CD4-positive, alpha-beta T cell treated with Interleukin-4 for 4 hours (primary cell): ENCODE measurements at places on chromosomes 3 and 15.

DNA sequence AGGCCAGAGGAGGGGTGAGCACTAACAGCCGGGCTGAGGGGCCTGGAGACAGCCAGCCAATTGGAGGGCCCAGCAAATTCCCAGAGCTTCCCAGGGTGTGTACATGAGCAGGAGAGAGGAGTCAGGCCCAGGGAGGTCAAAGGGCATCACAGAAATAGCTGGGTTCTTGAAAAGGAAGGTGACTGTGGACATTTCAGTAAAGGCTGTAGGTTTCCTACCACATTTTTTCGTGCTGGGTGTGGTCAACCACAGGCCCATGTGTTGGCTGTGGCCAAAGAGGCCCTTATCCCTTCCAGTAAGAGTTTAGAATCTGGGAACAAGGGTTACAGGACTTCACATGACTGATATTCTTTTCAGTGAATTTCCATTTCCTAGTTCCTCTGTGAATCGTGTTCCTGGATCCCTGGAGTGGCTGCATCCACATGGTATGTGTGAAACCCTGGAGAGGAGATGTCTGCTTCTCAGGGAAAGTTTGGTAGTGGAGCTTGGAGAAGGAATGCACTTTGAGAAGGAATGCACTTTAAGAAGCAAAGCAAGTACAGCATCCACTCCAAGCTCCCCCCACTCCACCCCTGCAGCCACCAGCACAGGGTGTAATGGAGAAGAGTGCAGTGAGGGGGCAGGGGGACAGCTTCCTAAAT is 73.2 kb upstream of the HEG1 start:
- DNase-seq, result no peak

GRCh38 chr15:95095250-95095649 is 863.9 kb downstream of the MCTP2 start:
- no peak for DNase-seq

DNA sequence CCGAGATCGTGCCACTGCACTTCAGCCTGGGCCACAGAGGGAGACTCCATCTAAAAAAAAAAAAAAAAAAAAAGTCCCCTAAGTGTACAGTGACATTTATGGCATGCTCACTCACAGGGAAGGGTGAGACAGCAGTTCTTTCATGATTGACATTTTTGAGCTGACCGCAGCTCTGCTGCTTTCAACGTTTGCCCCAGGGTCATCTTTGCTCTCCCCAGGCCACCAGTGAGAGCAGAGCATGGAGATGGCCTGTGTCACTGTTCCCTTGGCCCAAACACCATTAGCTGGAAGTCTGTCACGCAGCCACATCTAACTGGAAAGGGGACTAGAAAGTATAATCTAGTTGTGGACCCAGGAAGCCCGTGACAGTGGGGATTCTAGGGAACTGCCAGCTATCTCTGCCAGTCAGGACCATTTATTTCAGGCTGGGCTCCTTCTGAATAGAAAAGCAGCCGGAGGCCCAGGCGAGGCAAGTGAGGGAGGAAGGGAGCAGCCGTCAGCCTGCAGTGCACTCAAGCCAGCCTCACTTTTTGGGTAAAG is 193.4 kb upstream of the HES1 start:
- DNase-seq, result no peak

DNA sequence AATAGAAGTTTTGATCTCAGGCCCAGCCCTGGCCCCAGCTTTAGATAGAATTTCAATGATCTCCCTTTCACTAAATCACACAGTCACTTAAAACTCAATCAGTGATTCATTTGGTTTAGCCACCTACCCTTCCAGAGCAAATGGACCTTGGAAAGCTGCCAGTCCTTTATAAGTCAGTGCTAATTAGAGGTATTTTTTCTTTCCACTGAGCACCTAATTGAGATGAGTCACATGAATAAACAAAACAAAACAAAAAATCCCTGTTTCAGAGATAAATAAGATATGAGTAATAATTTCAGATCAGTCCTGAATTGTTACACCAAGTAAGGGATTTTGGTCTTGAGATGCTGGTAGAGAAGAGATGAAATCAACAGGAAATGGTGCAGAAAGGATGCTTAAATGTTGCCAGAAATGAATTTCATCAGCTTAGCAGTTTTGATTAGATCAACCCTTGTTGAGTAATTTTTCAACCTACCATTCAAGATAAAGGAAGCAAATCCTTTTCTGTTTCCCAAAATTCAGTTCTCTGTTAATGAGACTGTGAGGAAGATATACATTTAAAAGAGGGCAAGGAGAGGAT is 352.0 kb upstream of the COL8A1 start:
- DNase-seq, result no peak

- no peak for DNase-seq
These were observed 123.4 kb upstream of the MEF2A start for GRCh38 chr15:99442252-99442897.

DNA sequence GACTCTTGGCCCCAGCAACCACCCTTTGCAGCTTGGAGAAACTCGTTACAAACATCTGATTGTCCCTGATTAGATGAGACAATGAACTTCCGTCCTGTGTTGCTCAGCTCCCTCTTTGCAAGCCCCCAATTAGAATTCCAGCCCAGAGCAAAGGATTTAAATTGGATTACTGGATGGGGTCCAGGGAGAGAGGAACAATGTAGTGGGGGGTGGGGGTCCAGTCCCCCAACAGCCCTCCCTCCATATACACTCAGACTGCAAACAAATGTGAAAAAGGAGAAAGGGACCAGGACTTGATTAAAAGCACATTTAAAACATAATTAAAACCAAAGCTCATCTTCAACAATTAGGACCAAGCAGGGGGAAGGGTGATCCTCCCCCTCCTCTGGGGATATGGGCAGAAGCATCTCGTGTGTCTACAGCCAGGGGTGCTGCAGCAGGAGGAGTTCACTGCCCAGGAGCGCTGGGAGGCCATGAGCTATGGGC is 71.7 kb upstream of the TMEM115 start:
- DNase-seq, result no peak

GRCh38 chr3:183330881-183331280 is 77.8 kb downstream of the B3GNT5 start:
- DNase-seq, result no peak

GRCh38 chr3:78148986-78149717 is 1109.3 kb downstream of the ROBO2 start:
- DNase-seq, result no peak

- no peak for DNase-seq
These were observed 183.6 kb downstream of the EPHB1 start for GRCh38 chr3:134978658-134979057.

DNA sequence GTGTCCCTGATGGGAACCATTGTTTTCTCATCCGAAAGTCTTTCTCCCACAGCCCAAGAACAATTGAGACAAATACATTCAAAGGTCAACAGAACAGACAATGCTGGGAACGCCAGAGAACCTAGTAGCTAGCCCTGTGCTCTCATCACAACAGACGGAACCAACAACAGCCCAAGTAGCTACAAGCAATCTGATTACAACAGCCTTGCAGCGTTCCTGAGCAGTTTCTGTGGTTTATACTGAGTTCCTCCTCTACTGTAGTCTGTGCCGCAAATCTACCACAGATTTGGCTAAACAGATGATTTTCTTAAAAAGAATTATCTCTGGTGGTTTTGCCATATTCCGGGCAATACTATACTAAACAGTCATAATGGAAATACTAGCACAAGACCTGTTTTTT is 435.6 kb downstream of the MECOM start:
- DNase-seq, result no peak

GRCh38 chr3:102346897-102347296 is 87.9 kb upstream of the ZPLD1 start:
- no peak for DNase-seq

- no peak for DNase-seq
These were observed 206.0 kb downstream of the CDIN1 start for GRCh38 chr15:36785396-36785795.

DNA sequence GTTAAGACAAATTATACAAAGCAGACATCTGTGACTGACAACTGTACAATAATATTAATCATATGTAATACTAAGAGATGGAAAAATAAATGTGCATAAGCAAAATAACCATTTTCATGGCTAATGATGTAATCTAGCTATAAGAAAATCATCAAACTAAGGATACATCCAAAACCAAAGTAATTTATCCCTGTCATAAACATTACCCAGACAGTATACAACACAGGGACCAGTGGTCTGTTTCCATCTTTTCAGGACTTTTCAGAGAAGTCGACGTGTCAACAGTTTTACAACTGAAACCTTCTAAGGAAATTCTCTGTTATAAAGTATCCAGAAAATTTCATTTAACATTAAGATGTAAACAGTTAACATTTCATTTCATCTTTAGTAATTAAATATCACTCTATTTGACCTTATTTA is 11.0 kb downstream of the THBS1 start:
- no peak for DNase-seq

- DNase-seq, result no peak
These were observed 15.0 kb upstream of the PLSCR1 start for GRCh38 chr3:146559388-146559787.

GRCh38 chr3:142815803-142816202 is 73.1 kb downstream of the PCOLCE2 start:
- DNase-seq, result no peak

- DNase-seq, result no peak
These were observed 23.8 kb downstream of the MEX3B start for GRCh38 chr15:82021992-82022391.

- no peak for DNase-seq
These were observed 231.9 kb downstream of the DTWD1 start for GRCh38 chr15:49852756-49853155.

DNA sequence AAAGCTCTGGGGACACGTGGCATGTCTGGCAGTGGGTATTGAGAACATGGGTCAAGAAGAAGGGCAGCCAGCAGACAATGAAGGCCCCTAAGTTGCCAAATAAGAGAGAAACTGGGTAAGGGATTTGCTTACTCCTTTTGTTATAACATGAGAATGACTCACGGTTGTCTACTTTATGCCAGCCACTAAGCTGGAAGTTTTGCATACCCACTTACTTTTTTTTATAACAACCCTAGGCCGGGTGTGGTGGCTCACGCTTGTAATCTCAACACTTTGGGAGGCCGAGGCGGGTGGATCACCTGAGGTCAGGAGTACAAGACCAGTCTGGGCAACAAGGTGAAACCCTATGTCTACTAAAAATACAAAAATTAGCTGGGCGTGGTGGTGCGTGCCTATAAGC is 50.0 kb downstream of the DRD3 start:
- DNase-seq, result no peak

- no peak for DNase-seq
These were observed 45.7 kb upstream of the ABI3BP start for GRCh38 chr3:101038880-101039279.

- no peak for DNase-seq
These were observed 220.8 kb downstream of the ZNF621 start for GRCh38 chr3:40745381-40746106.

- no peak for DNase-seq
These were observed 88.6 kb upstream of the PSMD6 start for GRCh38 chr3:64111872-64112271.

GRCh38 chr3:10930666-10931040 is 61.9 kb upstream of the SLC6A1 start:
- DNase-seq, result no peak

DNA sequence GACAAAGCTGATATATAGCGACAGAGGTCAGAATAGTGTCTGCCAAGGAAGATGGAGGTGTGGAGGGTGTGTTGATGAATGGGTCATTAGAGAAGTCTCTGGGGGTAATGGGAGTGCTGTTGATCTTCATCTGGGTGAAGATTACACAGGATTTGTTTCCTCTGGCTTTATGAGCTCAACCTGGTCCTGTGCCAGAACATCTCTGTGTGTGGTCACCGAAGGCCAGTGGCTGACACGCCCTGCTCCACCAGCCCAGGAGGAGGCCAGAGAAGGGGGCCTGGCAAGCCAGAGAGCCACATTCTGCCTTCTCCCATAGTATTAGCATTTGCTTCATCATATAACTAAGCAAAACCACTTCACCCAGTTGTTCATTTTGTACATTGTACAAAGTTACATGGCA is 121.1 kb downstream of the ZNF621 start:
- no peak for DNase-seq

DNA sequence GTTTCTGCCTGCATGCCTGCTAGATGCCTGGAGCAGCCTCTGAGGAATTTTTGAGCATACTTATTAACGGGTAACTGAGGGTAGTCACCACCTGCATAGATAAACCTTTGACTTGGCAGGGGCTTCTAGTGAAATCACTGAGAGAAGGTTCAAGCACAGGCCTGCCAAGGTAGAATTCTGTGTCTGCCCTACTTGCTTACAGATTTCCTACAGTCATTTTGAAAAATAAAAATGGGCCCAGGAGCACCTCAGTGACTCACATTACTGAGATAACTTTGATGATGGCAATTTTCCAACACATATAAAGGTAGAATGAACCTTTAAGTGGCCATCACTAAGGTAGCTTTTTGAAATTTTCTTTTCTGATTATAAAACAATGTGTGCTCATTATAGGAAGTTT is 10.8 kb downstream of the CRTAP start:
- no peak for DNase-seq

DNA sequence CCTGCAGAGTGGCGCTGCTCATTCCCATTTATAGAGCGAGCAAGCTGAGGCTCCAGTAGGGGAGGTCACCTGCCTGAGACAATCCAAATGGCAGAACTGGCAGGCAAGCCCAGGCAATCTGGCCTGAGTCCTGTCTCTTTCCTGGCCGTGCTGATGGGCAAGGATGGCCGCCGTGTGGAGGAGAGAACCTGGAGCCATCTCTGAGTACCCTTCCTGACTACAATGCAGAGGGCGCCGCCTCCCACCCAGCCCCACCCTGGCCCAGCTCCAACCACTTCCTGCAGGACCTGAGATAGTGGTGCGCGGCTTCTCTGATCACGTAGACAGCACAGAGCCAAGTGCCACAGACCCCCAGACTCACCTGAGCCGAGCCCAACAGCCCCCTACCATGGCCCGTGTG is 7.0 kb downstream of the TLR9 start:
- peak; percentile 37 for DNase-seq

GRCh38 chr3:151580591-151580990 is 119.7 kb upstream of the IGSF10 start:
- DNase-seq, result no peak

GRCh38 chr3:187507905-187508304 is 139.7 kb downstream of the RTP4 start:
- DNase-seq, result no peak
